Type B pancreatic cell (in vitro differentiated cells): ENCODE measurements at places on chromosomes 4 and X.

GRCh38 chrX:66553973-66554372 is 84.9 kb downstream of the EDA2R start:
- no peak for DNase-seq

GRCh38 chrX:66638591-66639500 is at the start of gene EDA2R:
TSS of gene EDA2R (minus strand) at chrX:66639078. CDS start at chrX:66616020, 23,058 bp downstream.
- DNase-seq: no peak

DNA sequence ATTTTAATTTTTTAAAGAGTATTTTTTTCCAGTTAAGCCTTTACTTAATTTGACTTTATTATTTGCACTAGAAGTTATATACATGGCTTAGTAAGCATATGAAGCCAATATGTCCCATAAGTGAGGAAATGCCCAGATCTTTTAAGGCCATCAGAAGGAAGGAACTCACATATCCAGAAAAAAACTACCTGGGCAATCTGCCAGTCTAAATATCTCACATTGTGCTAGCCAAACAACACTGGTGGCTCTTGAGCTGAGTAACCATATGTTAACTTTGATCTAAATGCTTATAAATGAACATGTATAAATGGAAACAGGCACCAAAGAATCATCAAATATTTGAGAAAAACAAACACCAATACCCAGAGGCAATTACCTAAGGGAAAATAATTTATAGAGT is 138.6 kb upstream of the APOOL start:
- no peak for DNase-seq

- no peak for DNase-seq
These were observed 33.6 kb upstream of the MAP3K15 start for GRCh38 chrX:19548934-19549333.

- no peak for DNase-seq
These were observed 305.3 kb upstream of the INTU start for GRCh38 chr4:127327491-127327890.

DNA sequence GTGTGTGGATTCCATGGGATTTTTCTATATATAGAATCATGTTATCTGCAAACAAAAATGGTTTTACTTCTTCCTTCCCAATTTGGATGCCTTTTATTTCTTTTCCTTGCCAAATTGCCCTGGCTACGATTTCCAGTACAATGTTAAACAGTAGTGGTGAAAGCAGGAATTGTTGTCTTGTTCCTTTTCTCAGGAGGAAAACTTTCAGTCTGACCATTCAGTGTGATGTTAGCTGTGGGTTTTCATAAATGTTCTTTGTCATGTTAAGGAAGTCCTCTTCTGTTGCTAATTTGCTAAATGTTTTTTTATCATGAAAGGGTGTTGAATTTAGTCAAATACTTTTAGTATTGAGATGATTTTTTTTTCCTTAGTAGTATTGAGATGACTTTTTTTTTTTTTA is 10.9 kb downstream of the SAP30 start:
- DNase-seq: no peak

GRCh38 chr4:33422656-33423055 is 2702.5 kb downstream of the PCDH7 start:
- no peak for DNase-seq

GRCh38 chr4:171759274-171759673 is 53.9 kb upstream of the GALNTL6 start:
- no peak for DNase-seq

GRCh38 chr4:20151436-20151835 is 100.3 kb upstream of the SLIT2 start:
- no peak for DNase-seq

GRCh38 chr4:23903859-23904438 is 14.1 kb upstream of the PPARGC1A start:
- DNase-seq: no peak

GRCh38 chr4:40887764-40888131 is 138.0 kb downstream of the NSUN7 start:
- DNase-seq: no peak

DNA sequence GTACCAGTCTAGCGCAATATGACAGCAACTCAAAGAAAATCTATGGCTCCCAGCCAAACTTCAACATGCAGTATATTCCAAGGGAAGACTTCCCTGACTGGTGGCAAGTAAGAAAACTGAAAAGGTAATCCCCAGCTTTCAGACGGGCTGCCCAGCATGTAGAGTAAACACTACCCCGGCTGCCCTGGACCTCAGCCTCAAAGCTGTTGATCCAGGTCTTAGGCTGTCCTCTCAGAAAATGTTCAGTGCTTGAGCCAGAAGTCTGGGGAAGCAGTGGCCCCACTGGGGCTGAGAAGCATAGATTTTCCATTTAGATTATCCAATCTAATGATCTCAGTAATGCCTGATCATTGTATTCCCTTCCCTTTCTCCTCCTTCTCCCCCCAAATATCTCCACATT is 21.9 kb downstream of the BMX start:
- no peak for DNase-seq
